ENCODE measurements at places on chromosomes 7 and 10. TPM values are rescaled to one million over a fixed set of nuclear protein-coding genes. Genes with fewer than 3 reads are reported as not detected.

The TRIM73 gene
- total RNA-seq: 4.7 TPM

- H3K27ac ChIP-seq: no peak overlapping the region
- peaks cover 23% of the 10 kb centered on the region for H3K4me1 ChIP-seq
- no peaks in the 10 kb centered on the region for H3K27me3 ChIP-seq
- peak overlapping the region; percentile 0 for H3K4me3 ChIP-seq
- H3K36me3 ChIP-seq: no peaks in the 10 kb centered on the region
Observed at GRCh38 chr10:8438603-8439002, 384.1 kb downstream of the GATA3 start.

- peaks cover 10% of the 10 kb centered on the region for H3K36me3 ChIP-seq
- no peak for DNase-seq
- H3K27ac ChIP-seq: no peak overlapping the region
- H3K4me1 ChIP-seq: no peaks in the 10 kb centered on the region
- H3K4me3 ChIP-seq: no peak overlapping the region
Observed at GRCh38 chr10:16751244-16751643, 66.0 kb downstream of the RSU1 start.

- H3K36me3 ChIP-seq: no peaks in the 10 kb centered on the region
- no peak overlapping the region for H3K27ac ChIP-seq
- no peaks in the 10 kb centered on the region for H3K4me1 ChIP-seq
- H3K4me3 ChIP-seq: no peak overlapping the region
- no peaks in the 10 kb centered on the region for H3K27me3 ChIP-seq
Observed at GRCh38 chr10:104895541-104895940, 254.5 kb downstream of the SORCS3 start.

- H3K4me3 ChIP-seq: no peak overlapping the region
- H3K36me3 ChIP-seq: no peaks in the 10 kb centered on the region
- H3K27me3 ChIP-seq: peaks cover 5% of the 10 kb centered on the region
- no peaks in the 10 kb centered on the region for H3K4me1 ChIP-seq
- peak; percentile 27 for DNase-seq
Observed at GRCh38 chr7:157668884-157669767, 332.3 kb downstream of the DNAJB6 start.
